ENCODE measurements at places on chromosomes 2 and 18.

GRCh38 chr2:241804326-241805229 lies 4.4 kb upstream of the NEU4 start:
- no peak for DNase-seq

GRCh38 chr2:1898461-1899395 lies 154.4 kb upstream of the PXDN start:
- DNase-seq = no peak

GRCh38 chr2:182553483-182553882 lies 126.6 kb upstream of the PDE1A start:
- DNase-seq = no peak

GRCh38 chr2:100739735-100740432 lies 80.1 kb upstream of the NPAS2 start:
- no peak for DNase-seq
